CD4-positive, alpha-beta T cell treated with Interleukin-4 for 4 hours (primary cell): ENCODE measurements at places on chromosomes 16 and 17.
A peak's percentile ranks its signal among the peaks of the same experiment; 100 is the strongest.

GRCh38 chr17:20988896-20989295 lies 53.9 kb downstream of the USP22 start:
- no peak for DNase-seq

GRCh38 chr17:32311028-32311536 lies 30.9 kb downstream of the C17orf75 start:
- no peak for DNase-seq

GRCh38 chr17:79455636-79456035 lies 155.2 kb downstream of the RBFOX3 start:
- DNase-seq = no peak

DNA sequence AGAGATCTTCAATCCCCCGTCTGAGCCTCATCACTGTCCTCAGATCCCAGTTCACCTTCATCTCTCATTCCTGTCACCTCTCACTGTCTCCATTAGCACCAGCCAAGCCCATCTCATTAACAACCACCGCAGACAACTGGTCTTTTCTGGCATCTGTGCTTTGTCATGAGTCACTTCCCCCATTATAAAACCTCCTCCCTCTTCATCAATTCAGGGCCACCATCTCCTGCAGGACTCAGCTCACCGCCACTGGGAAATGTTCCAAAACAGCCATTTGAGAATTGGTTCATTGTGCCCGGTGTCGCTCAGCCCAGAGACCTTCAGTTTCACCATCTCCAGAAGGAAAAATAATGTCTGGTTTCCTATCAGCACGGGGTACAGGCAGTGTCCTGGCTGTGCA lies 56.9 kb upstream of the TEKT3 start:
- no peak for DNase-seq

DNA sequence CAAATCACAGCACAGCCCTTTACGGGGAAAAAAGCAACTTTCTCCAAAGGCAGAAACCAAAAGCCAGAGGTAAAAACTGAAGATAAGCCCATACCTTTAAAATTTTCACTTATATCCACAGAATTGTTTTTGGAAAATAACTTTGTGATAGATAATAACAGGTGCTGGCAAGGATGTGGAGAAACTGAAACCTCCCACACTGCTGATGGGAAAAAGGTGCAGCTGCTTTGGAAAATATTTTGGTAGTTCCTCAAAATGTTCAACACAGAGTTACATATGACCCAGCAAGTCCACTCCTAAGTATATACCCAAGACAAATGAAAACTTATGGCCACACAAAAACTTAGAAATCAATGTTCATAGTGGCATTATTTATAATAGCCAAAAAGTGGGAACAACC lies 12.2 kb downstream of the EFTUD2 start:
- no peak for DNase-seq

GRCh38 chr16:57191056-57191571 lies 5.0 kb downstream of the RSPRY1 start:
- DNase-seq = no peak

GRCh38 chr16:23268561-23268960 lies 33.5 kb upstream of the SCNN1B start:
- DNase-seq = no peak

- peak; percentile 32 for DNase-seq
Measured at GRCh38 chr17:38706505-38707216, 1.6 kb downstream of the MLLT6 start.

GRCh38 chr17:68778726-68779125 lies 176.5 kb downstream of the ABCA8 start:
- DNase-seq = no peak

DNA sequence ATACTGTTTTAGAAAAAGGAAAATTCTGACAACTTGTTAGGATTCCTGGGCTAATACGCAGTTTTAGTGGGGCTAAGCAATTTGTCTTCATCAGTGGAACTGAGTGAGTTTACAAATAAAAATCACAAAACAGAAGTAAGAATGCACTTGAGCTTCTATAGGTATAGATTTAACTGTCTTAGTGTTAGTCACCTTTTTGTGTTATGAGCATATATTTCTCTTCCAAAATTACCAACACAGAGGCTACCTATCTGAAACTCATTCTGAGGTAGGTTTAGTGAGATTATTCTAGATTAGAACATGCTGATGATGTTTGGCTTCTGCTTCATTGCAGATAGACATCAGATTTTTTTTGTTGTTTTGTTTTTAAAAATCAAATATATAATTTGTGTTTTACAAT lies 23.2 kb downstream of the METTL9 start:
- DNase-seq = no peak

DNA sequence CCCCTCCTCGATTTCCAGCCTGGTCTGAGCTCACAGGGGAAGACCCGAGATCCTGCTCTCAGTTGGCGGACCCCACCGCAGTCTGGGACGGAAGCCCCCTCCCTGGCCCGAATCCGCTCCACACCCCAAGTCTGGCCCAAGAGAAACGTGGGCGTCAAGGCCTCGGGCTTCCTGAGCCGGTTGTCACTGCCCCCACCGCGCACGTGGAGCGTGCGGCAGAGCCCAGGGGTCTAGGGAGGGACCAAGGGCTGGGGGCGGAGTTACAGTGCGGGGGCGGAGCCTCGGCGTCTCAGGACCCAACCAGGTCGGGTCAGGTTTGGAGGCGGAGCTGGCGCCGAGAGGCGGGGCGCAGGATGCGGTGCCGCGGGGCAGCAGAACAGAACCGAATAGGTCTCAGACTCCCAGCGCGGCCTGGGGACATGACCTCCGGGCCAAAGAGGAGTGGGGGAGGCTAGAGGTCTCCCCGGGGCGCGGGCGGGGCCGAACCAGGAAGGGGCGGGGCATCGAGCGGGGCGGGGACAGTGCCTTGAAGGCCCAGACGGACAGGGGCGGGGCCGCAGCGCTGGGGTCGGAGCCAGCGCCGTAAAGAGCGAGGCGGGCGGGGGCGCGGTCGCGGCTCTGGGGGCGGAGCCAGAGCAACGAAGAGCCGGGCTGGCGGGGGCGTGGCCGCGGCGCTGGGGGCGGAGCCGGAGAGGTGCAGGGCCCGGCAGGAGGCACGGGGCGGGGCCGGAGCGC lies 431 bp upstream of the ZFPM1 start:
- peak; percentile 94 for DNase-seq

DNA sequence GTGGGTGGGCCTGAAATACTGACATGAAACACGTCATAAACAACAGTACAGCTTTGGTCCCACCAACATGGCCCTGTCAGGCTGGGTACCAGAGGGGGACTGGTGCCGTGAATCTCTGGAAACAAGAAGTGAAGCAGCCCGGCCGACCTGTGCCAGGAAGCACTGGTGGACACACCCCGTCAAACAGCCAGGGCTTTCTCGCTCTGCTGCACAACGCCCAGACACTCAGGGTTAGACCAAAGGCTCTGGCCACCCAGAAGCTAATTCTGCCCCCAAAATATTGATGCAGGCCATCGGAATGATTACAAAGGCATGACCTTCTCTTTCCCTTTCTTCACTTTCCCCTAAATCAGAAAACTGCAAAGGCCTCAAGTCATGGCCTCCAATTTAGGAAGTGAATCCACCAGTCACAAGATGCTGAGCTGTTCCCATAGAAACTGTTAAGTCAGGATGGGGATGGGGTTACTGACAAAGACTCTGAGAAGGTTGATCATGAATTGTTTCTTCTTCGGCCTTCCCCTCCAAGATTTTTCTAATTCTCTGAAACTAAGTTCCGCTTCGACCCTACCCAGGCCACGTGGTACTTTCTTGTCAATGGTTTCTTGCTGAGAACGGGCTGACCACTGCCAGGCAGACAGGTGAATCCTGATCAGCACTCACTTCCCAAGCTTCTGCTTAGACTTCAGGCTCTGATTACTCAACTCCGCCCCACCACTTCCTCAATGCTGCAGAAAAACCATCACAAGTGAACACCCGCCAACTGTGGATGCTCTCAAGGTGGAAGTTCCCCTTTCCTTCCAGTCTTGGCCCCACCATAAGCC lies 6.7 kb downstream of the PITPNA start:
- peak; percentile 10 for DNase-seq

- no peak for DNase-seq
Measured at GRCh38 chr17:74392848-74393247, 25.5 kb downstream of the GPR142 start.

- no peak for DNase-seq
Measured at GRCh38 chr17:34665150-34665806, 85.9 kb downstream of the TMEM132E start.

DNA sequence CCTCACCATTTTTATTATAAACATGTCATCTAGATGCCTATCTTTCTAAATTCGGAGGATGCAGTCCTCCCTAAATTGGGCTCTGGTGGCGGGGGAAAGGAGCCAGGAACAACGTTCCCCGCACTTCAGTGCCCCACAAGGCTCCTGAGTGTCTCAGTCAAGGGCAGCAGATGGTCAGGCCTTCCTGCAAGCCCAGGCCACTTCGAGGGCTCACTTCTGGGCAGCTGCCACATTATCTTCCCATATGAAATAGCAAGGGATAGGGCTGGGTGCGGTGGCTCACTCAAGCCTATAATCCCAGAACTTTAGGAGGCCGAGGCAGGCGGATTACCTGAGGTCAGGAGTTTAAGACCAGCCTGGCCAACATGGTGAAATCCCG lies 32.3 kb downstream of the FBXO31 start:
- no peak for DNase-seq

GRCh38 chr17:45293413-45294211 lies 23.2 kb downstream of the MAP3K14 start:
- no peak for DNase-seq

GRCh38 chr16:17211797-17212196 lies 259.0 kb downstream of the XYLT1 start:
- DNase-seq = peak; percentile 17

- DNase-seq = no peak
Measured at GRCh38 chr17:51481370-51481769, 221.0 kb downstream of the UTP18 start.

GRCh38 chr16:85151603-85152413 lies 39.5 kb upstream of the CIBAR2 start:
- DNase-seq = no peak

DNA sequence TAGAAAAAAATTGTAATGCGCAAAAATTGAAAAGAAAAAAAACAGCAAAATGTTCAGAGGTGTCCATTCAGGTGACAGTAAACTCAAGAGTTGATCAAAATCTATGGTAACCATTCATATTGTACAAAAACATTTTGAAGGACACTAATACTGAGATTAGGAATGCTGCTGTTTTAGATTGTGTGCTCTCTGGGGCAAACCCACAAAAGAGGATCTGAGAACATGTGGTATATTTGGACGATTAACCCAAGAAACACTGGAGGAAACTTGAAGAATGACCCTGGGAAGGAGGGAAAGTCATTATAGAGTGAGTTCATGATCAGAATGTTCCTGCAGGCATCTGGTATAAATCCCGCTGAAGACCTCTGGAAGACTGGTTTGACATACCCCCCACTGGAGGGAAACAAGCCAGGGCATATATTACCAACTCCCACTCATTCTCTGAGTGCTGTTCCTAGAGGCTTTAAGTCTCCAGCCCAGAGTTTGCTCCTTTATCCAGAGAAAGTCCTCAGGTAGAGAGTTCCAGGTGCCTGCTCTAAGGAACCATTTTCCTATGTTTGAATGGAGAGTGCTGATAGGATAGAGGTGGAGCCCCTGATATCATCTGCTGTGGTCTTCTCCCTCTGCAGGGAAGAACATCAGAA lies 1.2 kb downstream of the KRTAP4-2 start:
- no peak for DNase-seq

GRCh38 chr16:55871411-55872038 lies 3.6 kb downstream of the CES5A start:
- DNase-seq = no peak

DNA sequence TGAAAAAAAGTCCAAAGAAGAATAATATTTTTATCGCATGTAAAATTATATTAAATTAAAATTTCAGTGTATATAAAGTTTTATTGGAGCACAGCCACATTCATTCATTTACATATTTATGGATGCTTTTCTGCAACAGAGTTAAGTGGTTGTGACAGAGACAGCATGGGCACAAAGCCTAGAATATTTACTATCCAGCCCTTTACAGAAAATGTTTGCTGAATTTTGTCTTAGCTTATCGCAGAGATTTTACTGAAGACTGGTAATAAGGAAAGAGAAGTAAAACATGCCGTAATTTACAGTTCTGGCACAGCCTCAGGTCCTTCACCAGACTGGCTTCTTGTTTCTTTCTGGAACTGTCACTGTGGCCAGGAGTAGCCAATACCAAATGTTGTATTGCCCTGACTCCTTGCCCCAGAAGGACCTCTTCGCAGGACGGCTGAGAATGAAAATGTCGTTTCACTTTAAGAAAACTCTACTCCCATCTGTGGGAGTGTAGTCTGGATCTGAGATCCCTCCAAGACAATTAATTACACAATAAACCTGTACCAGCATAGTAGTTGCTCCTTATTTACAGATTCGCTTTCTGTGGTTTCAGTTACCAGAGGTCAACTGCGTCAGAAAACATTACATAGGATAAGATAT lies 94.9 kb upstream of the GOT2 start:
- no peak for DNase-seq

DNA sequence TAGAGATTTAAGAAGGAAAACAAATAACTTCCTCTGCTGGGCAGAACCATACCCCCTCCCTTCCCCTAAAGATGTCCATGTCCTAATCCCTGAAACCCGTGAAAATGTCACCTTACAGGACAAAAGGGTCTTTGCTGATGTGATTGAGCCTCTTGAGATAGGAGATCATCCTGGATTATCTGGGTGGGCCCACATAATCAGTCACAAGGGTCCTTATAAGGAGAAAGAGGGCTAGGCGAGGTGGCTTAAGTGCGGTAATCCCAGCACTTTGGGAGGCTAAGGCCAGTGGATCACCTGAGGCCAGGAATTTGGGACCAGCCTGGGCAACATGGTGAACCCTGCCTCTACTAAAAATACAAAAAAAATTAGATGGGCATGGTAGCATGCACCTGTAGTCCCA lies 12.0 kb upstream of the SLC39A11 start:
- DNase-seq = no peak

- no peak for DNase-seq
Measured at GRCh38 chr17:71247441-71248015, 873.3 kb upstream of the SOX9 start.

DNA sequence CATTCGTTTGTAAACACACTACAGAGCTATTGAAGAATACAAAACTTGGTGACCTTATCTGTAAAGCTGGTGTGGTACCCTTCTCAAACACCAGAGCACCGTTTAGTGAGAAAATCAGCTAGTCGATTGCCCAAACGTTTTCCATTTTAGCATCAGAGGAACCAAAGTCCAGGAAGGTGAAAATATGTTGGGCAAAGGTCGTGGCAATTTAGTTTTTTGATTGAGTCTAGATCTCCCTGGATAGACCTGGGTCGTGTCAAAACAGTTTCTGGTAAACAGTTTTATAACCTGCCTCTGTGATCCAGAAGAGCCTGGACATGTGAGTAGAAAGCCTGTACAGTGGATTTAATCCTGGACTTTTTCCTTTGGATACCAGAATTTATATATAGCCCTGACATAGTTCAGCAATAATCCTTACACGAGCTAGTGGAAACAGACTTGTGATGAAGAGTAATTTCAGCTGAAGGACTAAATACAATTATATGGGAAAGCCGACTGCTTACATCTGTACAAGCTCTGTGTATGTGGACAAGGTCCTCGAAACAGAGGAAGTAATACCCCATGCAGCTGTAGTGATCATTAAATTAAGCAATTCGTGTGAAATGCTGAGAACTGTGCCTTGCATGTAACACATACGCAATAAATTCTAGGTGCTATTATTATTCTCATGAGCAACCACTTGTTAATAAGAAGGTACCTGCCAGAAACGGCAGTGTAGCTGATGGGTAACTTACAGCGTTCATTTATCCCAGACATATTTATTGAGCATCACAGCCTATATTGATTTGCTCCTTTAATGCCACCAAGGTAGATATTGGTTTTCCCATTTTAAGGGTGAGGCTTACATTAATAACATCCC lies 72.5 kb downstream of the MAP2K6 start:
- DNase-seq = no peak
